ENCODE measurements at places on chromosomes 7 and 10. TPM values are rescaled to one million over a fixed set of nuclear protein-coding genes. Genes with fewer than 3 reads are reported as not detected.
A peak's percentile ranks its signal among the peaks of the same experiment; 100 is the strongest.

DNA sequence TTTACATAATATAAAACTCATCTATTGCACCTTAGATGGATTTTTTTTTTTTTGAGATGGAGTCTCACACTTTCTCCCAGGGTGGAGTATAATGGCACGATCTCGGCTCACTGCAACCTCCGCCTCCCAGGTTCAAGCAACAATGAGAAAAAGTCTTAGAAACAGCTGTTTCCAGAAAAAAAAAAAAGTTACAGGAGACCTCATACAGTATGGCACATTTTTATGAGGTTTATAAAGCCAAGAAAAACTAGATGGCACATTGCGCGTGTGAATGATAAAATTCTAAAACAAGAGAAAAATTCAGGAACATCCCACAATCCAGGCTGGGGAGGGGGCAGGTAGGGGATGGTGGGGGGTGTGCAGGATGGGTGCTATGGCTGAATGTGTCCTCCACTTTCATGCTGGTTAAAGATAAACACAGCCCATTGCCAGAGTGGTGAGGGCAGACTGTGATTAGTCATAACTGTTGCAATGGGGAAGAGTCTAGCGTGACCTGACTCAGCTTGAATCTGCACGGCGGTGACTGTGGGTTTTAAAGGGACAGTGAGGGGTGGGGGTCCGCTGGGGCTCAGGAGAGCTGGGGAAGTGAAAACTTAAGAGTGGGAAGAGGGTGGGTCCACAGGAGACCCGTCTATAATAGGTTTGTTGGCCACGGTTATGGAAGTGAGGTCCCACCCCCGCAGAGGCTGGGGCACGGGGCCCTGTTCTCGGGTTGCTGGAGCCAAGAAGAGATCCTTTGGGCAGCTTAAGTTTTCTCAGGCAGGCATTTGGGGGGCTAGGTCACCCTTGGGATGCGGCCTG, 11.9 kb upstream of the LRRC27 start:
- DNase-seq = no peak

GRCh38 chr7:42727451-42727850, 184.4 kb downstream of the C7orf25 start:
- DNase-seq = no peak

GRCh38 chr7:38178695-38179344, 775 bp downstream of the STARD3NL start:
- no peak for DNase-seq

GRCh38 chr10:94680544-94680943, 3.0 kb upstream of the CYP2C18 start:
- no peak for DNase-seq

DNA sequence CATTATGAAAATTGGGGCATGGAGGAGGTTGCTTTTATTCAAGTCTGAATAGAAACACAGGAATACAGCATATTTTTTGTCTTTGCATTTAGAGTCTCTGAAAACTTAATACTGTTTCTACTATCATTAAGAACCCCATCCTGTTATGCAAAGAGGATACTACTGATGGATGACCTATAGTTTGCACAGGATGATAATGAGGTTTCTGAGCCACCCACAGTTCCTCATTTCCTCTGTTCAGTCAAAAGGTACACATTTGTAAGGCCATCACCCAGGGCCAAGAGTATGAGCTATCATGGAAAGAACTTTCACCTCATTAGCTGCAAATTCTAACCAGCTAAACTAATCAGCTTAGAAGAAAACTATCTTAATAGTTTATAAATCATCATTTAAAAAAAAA, 213.0 kb upstream of the CHRM2 start:
- no peak for DNase-seq

DNA sequence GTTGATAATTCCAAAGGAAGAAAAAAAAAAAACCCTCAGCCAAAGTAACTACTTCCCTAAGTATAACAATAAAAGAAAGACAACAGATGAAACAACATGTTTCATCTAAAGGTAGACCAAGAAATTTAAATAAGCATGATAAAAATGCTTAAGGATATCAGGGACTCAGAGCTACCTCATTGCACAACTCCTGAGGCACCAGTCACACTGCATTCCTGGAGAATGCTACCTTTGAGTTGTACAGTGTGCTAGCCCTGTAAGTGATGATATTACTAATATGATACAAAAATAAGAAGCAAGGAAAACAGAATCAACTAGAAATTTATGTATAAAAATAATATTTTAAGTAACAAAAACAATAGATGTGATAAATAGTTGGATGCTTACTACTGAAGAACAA, 29.5 kb upstream of the C7orf33 start:
- DNase-seq = no peak

DNA sequence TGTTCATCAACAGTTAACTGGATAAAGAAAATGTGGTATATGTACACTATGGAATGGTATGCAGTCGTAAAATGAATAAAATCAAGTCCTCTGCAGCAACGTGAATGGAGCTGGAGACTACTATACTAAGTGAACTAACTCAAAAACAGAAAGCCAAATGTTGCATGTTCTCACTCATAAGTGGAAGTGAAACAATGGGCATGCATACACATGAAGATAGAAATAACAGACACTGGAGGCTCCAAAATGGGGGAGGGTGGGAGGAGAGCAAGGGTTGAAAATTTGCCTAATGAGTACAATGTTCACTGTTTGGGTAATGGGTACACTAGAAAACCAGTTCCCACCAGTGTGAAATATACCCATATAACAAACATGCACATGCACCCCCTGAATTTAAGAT, 179.5 kb downstream of the ZWINT start:
- no peak for DNase-seq

- no peak for DNase-seq
Measured at GRCh38 chr7:8762803-8763202, 329.4 kb downstream of the NXPH1 start.

DNA sequence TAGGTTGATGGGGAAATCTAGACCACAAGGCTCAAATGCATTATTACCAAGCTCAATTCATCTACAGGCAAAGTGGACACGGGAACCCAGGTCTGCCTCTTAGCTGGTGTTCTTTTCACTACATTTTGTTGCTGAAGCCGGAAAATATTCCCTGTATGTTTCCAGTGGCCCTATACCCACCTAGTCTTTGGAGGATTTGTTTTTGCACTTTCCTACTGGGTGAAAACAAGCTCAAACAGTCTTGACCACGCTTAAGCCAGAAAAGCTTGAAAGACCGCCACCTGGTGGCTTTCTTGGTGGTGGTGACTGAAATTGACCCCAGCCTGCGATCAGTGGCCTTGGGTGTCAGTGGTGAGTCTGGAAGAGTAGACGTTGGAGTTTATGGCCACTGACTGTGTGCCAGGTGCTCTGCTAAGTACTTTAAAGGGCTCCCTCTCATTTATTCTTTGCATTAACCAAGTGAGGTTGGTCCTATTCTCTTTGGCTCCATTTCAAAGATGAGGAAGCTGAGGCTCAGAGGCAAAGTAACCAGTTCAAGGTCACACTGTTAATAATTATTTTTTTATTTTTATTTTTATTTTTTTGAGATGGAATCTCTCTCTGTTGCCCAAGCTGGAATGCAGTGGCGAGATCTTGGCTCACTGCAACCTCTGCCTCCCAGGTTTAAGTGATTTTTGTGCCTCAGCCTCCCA, 11.1 kb upstream of the CRTAC1 start:
- peak; percentile 21 for DNase-seq

GRCh38 chr7:155701972-155702544, 57.6 kb downstream of the RBM33 start:
- DNase-seq = no peak

DNA sequence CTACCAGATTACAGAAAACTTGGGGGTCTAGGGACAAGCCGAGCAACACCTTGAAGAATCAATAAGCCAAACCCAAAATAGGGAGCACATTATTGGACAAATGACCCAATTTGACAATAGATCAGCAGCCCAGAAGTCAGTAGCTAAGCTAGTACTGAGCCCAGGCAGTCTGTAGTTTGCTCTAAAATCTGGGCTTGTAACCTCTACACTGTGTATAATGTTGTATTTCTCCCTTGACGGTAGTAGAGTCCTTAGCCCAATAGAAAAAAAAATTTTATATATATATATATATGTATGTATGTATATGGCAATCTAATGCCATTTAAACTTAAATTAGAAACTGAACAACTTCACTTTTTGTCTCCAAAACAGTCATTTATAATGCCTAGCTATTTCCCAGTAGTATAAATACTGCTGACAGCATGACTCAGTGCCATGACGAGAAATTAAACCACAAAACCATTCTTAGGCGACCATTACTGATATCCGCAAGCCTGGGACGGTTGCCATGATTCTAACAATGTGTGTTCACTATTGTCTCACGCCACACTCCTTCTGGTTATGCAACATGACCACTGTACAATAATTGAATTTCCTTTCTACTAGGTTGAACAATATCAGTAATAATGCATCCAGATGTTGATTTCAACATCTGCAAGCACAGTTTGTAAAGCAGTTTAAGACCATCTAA, 110.5 kb downstream of the IPMK start:
- DNase-seq = no peak

- DNase-seq = no peak
Measured at GRCh38 chr7:146319629-146320028, 203.0 kb downstream of the CNTNAP2 start.

GRCh38 chr7:1410992-1411391, 48.3 kb downstream of the MICALL2 start:
- DNase-seq = no peak

GRCh38 chr10:16828114-16828568, 10.9 kb upstream of the RSU1 start:
- DNase-seq = peak; percentile 90

GRCh38 chr7:48351900-48352299, 180.6 kb downstream of the ABCA13 start:
- DNase-seq = no peak

DNA sequence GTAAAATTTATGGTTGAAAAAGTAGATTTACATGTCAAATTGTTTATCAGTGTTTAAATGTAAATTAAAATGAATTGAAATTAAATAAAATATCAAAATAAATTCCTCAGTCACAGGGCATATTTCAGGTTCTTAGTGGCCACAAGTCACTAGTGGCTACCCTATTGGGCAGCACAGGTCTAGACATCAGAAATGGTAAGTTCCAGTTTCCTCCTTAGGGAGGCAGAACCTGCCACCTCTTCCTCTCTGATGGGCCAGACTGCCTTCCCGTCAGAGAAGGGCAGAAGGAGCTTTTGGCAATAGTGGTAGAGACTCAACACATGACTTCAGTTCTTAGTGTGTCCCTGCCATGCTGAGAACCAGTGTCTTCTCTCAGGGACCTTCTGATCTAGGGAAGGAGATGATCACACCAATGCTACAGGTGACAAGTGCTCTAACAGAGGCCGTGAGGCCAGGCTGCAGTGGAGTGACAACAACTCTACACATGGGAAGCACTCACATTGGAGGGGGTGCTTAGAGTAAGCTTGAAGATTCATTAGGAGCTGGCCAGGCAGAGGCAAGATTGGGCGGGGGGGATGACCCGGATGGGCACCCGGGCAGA, 14.4 kb upstream of the PCBD1 start:
- DNase-seq = no peak

- no peak for DNase-seq
Measured at GRCh38 chr10:26637521-26638275, 59.8 kb upstream of the PDSS1 start.

DNA sequence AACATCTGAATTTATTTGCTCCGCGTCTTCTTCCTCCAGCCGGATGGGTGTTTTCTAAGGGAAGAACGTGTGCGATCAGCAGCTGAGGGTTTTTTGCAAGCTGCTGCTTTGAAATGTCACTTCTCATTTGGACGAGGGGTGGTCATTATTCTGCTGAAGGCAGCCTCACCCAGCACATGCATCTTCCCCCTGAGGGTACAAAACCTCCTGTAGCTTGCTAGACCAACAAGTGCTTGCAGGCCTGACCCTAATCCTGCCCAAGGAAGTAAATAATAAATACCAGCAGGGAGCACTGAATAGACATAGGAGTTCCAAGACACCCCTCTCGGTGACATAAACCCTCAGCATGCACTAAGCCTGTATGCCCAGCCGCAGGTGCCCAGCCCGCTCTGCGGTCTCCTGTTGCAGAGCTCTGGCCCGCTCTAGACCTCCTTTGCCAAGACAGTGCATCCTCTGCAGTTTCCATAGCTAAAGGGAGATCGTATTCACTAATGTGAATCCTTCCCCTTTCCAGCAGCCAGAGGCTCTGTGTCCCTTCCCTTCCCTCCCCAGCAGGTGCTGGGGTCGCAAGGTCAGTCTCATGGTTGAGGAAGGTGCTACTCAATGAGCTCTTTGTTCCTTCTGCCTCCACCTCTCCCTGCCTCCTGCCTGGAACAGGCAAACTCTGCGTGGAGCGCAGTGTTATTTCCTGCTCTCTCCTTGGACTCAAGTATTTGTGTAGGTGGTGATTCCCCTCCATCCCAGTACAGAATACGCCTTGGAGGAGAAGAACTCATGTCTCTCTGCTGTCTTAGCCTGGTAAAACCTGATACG, 36.6 kb downstream of the SBDS start:
- DNase-seq = no peak

DNA sequence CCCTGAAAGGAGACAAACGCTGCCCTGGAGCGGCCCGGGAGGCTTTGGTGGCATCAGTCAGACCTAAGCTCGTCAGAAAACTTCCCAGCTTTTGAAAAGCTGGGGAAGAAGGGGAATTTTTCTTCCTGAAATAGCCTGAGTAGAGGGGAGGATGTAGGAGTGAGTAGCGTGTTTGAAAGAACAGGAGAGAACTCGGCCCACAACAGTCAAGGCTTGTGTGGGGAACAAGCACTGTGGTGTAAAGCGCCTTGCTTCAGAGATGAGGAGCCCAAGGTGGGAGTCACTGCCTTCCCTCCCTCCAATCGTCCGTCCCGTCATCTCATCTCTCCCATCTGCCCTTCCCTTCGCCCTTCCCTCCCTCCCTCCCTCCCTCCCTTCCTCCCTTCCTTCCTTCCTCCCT, 273.3 kb downstream of the CAMK1D start:
- DNase-seq = no peak

DNA sequence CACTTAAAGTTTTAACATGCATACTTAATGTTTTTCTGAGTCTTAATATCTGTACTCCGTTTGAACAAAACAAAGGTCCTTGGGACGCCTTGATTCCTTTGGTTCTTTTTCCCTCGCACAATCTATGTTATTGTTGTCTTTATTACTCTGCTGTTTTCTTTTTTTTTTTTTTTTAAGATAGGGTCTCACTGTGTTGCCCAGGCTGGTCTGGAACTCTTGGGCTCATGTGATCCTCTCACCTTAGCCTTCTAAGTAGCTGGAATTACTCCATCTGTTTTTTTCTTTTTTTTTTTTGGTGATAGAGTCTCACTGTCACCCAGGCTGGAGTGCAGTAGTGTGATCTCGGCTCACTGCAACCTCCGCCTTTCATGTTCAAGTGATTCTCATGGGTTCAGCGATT, 13.2 kb downstream of the MLLT10 start:
- no peak for DNase-seq

GRCh38 chr7:91055219-91055618, 209.0 kb upstream of the FZD1 start:
- DNase-seq = no peak

GRCh38 chr7:100545360-100546128, 6.5 kb downstream of the AGFG2 start:
- DNase-seq = peak; percentile 59

IL6 gene
- 1.3 TPM for total RNA-seq

FEZF1 gene
- not detected for total RNA-seq

ZPBP gene
- total RNA-seq = not detected

ENKUR gene
- total RNA-seq = 0.48 TPM

SPDYE2 gene
- total RNA-seq = not detected

CRTAC1 gene
- not detected for total RNA-seq

ANKRD30A gene
- not detected for total RNA-seq

TLL2 gene
- not detected for total RNA-seq

CALHM1 gene
- 0.23 TPM for total RNA-seq

CFTR gene
- total RNA-seq = not detected

PNLIPRP1 gene
- total RNA-seq = not detected

VSTM2A gene
- total RNA-seq = not detected

PTPN20 gene
- total RNA-seq = 0.78 TPM

NPFFR1 gene
- not detected for total RNA-seq

MCM10 gene
- total RNA-seq = 0.73 TPM

JCAD gene
- 0.07 TPM for total RNA-seq

CCT6A gene
- 48.3 TPM for total RNA-seq

All from natural killer cell (primary cell).